ENCODE measurements at places on chromosomes 4 and X. TPM values are rescaled to one million over a fixed set of nuclear protein-coding genes. Genes with fewer than 3 reads are reported as not detected.

DNA sequence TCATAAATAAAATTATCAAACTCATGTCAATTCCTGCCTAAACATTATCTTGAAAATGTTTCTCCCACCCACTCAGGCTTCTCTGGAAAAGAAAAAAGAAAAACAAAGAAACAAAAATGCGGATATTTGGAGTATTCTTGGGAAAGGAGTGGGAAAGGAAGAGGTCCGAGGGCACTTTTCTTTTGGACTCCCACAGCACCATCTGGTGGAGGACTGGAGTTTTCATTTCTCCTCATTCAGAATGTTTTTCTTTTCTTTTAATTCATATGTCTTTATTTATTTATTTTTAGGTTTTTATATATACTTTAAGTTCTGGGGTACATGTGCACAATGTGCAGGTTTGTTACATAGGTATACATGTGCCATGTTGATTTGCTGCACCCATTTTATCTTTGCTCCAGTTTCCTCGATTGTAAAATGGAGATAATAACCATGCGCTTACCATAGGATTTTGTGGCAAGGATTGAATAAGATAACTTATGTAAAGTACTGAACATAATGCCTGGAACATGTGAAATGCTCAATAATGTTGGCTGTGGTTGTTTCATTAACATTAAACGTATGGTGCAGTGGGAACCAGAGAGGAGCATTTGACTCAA, 8.0 kb upstream of the KCNE5 start:
- no peak for DNase-seq

The LUZP4 gene
- total RNA-seq = not detected

DNA sequence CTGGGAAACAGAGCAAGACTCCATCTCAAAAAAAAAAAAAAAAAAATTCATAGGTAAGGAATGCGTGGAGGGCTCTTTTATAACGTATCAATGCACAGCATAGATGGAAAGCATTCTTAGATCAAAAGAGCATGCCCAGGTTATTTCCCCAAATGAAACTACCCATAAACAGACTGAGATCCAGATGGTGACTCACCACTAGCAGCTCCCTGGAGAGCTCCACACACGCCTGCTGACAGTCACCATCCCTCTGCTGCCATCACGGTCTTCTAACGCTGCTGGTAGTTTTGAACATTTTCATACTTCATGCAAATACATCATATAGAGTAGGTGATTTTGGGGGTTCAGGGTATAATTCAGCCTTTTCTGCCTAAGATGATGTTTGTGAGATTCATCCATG, 136.9 kb downstream of the ASMT start:
- no peak for DNase-seq

- DNase-seq = no peak
Measured at GRCh38 chrX:41265615-41266014, 68.3 kb upstream of the DDX3X start.

- no peak for DNase-seq
Measured at GRCh38 chr4:184231573-184231972, 13.9 kb upstream of the ENPP6 start.

DNA sequence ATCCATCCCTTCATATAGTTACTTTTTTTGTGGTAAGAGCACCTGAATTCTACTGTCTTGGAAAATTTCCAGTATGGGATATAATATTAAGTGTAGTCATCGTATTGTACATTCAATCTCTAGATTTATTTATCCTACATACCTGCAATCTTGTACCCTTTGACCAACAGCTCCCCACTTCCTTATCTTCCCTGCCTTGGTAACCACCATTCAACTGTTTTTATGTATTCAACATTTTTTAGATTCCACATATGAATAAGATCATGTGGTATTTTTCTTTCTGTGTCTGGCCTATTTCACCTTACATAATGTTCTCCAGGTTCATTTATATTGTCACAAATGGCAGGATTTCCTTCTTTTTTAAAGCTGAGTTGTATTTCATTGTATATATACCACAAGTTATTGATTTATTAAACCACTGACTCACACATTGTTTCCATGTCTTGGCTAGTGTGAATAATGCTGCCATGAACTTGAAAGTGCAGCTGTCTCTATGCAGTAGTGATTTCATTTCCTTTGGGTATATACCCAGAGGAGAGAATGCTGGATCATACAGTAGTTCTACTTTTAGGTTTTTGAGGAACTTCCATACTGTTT, 572.5 kb downstream of the MAGEB5 start:
- DNase-seq = no peak
